Activated B cell treated with CpG ODN at 0.5 μM for 24 hours (primary cell): ENCODE measurements at places on chromosomes 7 and 10. TPM values are rescaled to one million over a fixed set of nuclear protein-coding genes. Genes with fewer than 3 reads are reported as not detected.
A peak's percentile ranks its signal among the peaks of the same experiment; 100 is the strongest.

TRPV6 gene
- total RNA-seq: not detected in 2 replicates

DNA sequence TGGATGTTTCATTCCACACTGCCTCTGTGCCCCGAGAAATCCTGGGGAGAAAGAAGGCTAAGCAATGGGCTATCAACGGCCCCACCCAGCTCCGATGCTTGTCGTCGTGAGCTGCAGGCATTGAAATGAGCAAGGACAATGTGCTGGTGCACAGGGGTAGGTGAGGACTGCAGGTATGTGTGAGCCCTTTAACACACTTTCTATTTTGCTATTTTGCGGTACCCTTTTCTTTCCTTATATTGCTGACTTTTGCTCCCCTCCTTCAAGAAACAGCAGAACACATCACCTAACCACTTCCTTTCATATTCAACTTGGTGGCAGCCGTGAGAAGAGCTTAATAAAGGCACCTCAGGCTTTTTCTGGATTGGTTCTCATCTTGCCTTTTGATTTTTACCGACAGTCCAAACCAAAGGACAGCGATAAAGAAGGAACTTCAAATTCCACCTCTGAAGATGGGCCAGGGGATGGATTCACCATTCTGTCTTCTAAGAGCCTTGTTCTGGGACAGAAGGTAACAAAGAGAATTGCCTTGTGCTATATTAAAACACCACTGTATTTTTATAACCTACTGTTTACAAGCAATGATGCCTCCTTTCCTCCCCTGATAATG lies 39.2 kb downstream of the AIFM2 start:
- H3K27me3 ChIP-seq: peaks cover 4% of the 10 kb centered on the region
- no peaks in the 10 kb centered on the region for H3K4me1 ChIP-seq
- DNase-seq: no peak
- H3K27ac ChIP-seq: no peak overlapping the region
- no peaks in the 10 kb centered on the region for H3K36me3 ChIP-seq
- no peak overlapping the region for H3K4me3 ChIP-seq

DNA sequence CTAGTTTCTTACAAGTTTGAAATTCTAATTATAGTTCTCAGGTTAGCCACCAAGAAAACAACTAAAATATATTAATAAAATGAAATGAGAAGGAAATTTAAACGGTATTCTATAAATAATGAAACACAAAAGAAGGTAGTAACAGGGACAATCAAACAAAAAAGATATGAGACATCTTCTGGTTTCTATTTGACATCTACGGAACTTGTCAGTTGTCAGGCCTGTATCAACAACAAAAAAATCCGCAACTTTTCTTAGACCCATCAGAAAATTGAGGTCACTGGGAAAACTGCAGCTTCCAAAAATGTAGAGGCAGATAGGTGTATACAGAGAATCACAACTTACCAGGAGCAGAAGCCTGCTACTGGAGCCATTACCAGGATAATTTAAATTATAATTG lies 70.6 kb downstream of the ZPBP start:
- no peak for DNase-seq
- H3K27ac ChIP-seq: no peak overlapping the region
- H3K27me3 ChIP-seq: peaks cover 24% of the 10 kb centered on the region
- no peaks in the 10 kb centered on the region for H3K36me3 ChIP-seq
- H3K4me1 ChIP-seq: no peaks in the 10 kb centered on the region
- no peak overlapping the region for H3K4me3 ChIP-seq

- H3K36me3 ChIP-seq: no peaks in the 10 kb centered on the region
- DNase-seq: no peak
- H3K4me1 ChIP-seq: no peaks in the 10 kb centered on the region
- H3K4me3 ChIP-seq: no peak overlapping the region
Measured at GRCh38 chr7:157984423-157985163, 603.0 kb downstream of the PTPRN2 start.

CFAP46 gene
- total RNA-seq: 1.6 and 3.7 TPM in 2 replicates

CRTAC1 gene
- not detected in 2 replicates for total RNA-seq

AKR1D1 gene
- total RNA-seq: not detected in 2 replicates

- peaks cover 69% of the 10 kb centered on the region for H3K36me3 ChIP-seq
- no peak overlapping the region for H3K4me3 ChIP-seq
- H3K27ac ChIP-seq: no peak overlapping the region
- peaks cover 1% of the 10 kb centered on the region for H3K4me1 ChIP-seq
- H3K27me3 ChIP-seq: no peaks in the 10 kb centered on the region
Measured at GRCh38 chr7:133330085-133330484, 77.2 kb downstream of the EXOC4 start.

DNA sequence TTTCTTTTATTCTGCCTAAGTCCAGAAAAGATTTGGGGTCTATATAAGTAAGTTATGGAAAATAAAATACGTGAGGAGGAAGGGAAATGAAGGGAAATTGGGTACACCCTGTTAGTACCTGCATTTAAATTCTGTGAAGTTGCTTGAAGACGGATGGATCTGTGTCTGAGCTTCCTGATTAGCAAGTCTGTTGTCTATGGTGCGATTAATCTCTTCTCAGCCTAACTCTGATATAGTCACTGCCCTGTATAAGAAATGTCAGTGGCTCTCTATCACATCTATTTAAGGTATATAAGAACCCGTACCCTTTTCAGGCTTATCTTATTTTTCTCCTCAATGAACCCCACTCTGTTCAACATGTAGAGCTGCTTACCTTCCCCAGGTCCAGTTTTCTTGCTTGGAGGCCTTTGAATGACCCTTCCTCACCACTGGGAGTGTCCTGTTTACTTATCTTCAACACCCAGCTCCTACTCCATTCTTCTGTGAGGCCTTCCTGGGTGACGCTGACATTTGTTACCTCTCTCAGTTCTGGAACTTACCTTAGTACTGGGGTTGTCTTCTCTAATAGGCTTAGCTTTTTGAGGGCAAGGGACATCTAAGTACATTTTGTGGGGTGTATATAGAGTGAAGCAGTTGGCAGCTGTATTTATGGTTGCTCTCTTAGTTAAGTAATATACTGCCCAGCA lies 149.6 kb upstream of the PRPS1L1 start:
- no peaks in the 10 kb centered on the region for H3K36me3 ChIP-seq
- H3K27ac ChIP-seq: no peak overlapping the region

LDB3 gene
- total RNA-seq: not detected in 2 replicates

DNA sequence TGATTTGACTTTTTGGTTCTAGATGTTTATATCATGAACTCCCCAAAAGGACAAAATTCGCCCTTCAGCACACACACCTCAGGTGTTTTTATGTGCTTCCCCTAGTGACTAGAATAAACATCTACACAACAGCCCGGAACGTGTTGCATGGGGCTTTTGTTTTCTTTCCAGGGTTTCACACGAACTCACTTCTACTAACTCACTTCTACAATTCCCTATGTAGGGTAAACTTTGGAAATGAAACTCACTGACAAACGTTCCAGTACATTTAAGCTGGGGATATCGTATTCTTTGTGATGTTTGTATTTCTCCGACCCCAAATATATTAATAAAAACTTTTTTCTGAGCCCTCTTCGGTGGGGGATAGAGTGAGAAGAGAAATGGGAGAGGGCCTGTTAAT lies 1.4 kb downstream of the TRA2A start:
- no peaks in the 10 kb centered on the region for H3K27me3 ChIP-seq
- peaks cover 64% of the 10 kb centered on the region for H3K4me1 ChIP-seq
- H3K36me3 ChIP-seq: peaks cover 34% of the 10 kb centered on the region
- no peak for DNase-seq
- peak overlapping the region; percentile 100 for H3K27ac ChIP-seq
- H3K4me3 ChIP-seq: peak overlapping the region; percentile 99

- no peak overlapping the region for H3K4me3 ChIP-seq
- H3K4me1 ChIP-seq: peaks cover 5% of the 10 kb centered on the region
- DNase-seq: no peak
- peaks cover 94% of the 10 kb centered on the region for H3K36me3 ChIP-seq
Measured at GRCh38 chr10:74114041-74114448, 36.6 kb downstream of the AP3M1 start.

DNA sequence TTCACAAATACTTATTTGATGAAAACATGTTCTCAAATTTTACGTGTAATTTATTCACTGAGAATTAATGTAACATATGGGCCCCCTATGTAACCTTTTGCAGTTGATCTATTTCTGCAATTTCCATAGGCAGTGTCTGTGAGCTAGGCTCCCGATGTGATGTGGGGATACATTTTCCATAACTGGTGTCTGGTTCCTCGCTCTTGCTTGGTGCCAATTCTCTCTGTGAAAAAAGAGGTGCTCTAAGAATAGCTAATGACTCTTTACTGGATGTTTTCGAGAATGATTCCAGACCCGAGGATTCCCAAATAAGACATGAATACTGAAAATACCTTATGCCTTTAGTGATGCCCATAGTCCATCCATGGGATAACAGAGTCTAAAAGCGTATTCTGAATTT lies 286.7 kb upstream of the FZD8 start:
- no peaks in the 10 kb centered on the region for H3K4me1 ChIP-seq
- H3K36me3 ChIP-seq: no peaks in the 10 kb centered on the region
- no peak for DNase-seq
- H3K4me3 ChIP-seq: no peak overlapping the region
- no peaks in the 10 kb centered on the region for H3K27me3 ChIP-seq

DNA sequence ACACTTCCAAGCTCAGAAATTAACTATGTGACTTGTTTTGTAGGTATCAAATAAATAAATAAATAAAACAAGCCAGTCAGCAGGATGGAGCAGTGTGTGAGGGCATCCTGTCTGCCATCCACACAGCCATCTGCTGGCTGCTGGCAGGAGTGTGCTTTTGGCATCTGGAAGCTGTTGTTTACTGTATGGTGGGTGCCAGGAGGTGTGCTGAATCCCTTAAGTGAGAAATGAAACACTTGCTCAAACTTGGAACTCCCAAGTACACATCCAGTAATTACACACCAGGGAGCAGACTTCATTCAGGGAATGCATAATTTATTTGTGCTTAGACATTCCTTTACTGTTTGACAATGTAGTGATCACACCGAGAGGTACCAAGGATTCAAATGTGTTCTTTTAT lies 16.9 kb upstream of the TAX1BP1 start:
- no peaks in the 10 kb centered on the region for H3K27me3 ChIP-seq
- no peaks in the 10 kb centered on the region for H3K36me3 ChIP-seq
- no peak for DNase-seq
- no peaks in the 10 kb centered on the region for H3K4me1 ChIP-seq
- no peak overlapping the region for H3K27ac ChIP-seq
- no peak overlapping the region for H3K4me3 ChIP-seq

DNA sequence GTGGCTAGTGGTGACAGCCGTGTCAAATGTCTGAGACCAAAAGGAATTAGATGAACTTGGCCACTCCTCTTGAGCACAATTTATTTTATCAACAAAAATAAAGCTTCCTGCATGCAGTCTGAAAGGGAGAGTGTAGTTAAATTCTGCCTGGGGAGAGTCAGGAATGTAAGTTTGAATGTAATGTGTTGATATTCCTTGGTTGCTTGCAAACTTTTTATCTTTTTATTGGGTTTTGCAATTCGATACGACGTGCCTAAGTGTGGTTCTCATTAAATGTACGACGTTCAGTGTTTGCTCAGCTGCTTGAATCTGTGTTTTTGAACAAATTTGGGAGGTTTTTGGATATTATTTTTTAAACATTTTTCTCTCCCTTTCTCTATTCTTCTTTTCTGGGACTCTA lies 839.9 kb downstream of the CCSER2 start:
- H3K4me1 ChIP-seq: no peaks in the 10 kb centered on the region
- H3K27ac ChIP-seq: no peak overlapping the region
- H3K36me3 ChIP-seq: no peaks in the 10 kb centered on the region
- no peaks in the 10 kb centered on the region for H3K27me3 ChIP-seq

- H3K36me3 ChIP-seq: no peaks in the 10 kb centered on the region
- no peak overlapping the region for H3K27ac ChIP-seq
- no peaks in the 10 kb centered on the region for H3K27me3 ChIP-seq
- no peak overlapping the region for H3K4me3 ChIP-seq
- H3K4me1 ChIP-seq: no peaks in the 10 kb centered on the region
Measured at GRCh38 chr7:154568346-154568745, 434.6 kb downstream of the PAXIP1 start.

NME8 gene
- not detected in 2 replicates for total RNA-seq

DNA sequence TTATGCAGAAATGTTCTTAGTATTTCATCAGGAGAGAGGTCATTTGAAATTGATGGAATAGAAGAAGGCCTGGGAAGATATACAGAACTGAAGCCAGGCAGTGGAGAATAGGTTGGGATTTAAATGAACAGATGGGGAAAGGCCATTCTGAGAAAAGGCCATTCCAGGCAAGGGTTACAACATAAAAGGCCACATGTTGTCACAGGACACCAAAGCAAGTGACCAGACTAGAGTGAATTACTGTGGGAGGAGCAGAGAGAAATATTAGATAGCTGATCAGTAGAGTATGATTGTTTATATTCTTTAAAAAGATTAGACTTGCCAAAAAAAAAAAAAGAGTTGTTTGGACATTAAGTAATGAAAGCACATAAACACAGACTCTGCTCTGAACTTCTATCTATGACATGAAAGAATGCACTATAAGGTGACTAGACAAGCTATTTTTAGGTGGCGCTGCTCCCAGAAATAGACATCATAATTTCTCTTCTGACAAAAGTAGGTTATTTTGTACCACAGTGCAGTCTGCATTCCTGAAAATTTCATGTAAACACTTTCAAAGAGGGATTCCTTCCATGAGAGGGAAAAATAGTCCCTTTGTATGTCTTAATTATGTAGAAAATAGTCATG lies 55.2 kb upstream of the DKK1 start:
- H3K27me3 ChIP-seq: no peaks in the 10 kb centered on the region
- no peaks in the 10 kb centered on the region for H3K36me3 ChIP-seq
- no peak overlapping the region for H3K4me3 ChIP-seq
- no peaks in the 10 kb centered on the region for H3K4me1 ChIP-seq
- no peak overlapping the region for H3K27ac ChIP-seq
- no peak for DNase-seq

DNA sequence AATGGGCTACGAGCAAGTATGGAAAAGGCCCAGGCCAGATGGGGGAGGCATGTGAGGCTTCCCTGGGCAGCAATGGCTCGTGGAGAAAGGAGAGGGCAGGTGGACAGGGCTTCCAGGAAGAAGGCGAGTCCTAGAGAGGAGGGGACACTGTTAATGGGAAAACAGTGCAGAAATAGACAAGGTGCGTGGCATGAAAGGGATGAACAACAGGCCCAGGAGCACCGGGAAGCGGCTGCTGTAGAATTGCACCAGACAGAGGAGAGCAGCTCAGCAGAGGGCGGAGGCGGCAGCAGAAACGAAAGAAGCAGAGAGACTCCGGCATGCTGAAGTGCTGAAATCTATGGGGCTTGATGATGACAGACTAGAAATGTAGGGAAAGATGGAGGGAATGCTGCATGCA lies 102.1 kb downstream of the PIP4K2A start:
- H3K4me3 ChIP-seq: peak overlapping the region; percentile 65
- DNase-seq: no peak
- H3K36me3 ChIP-seq: peaks cover 38% of the 10 kb centered on the region
- peak overlapping the region; percentile 87 for H3K27ac ChIP-seq

CNNM1 gene
- 0.02 TPM in 1 of 2 replicates, not detected in the other for total RNA-seq

SPDYE2 gene
- 0.29 TPM in 1 of 2 replicates, not detected in the other for total RNA-seq

DNA sequence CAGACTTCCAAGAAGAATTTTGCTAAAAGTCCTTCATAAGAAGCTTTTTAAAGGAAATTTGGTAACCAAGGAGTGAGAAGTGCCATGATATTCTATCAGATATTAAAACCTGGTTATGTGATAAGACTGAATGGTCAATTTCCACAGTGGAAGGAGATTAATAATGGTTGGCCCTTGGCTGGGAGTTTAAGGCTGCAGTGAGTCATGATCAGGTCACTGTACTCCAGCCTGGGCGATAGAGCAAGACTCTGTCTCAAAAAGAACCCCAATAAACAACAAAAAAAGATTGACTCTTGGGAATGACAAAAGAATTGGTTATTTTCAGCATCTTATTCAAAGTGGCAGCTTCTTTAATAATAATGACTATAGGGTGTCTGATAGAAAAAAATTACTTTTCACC lies 37.2 kb downstream of the EXOC4 start:
- H3K4me3 ChIP-seq: no peak overlapping the region
- H3K4me1 ChIP-seq: peaks cover 18% of the 10 kb centered on the region
- no peak for DNase-seq
- H3K27me3 ChIP-seq: no peaks in the 10 kb centered on the region
- H3K27ac ChIP-seq: no peak overlapping the region
